Stimulated activated CD4-positive, alpha-beta T cell treated with anti-CD3 and anti-CD28 coated beads, Interleukin-4, amount 100 ng/mL, for 1 hour (primary cell): ENCODE measurements at places on chromosomes 5 and 9.

- DNase-seq, result no peak
Observed at GRCh38 chr9:113707953-113708695, 168.0 kb upstream of the ZNF618 start.

- DNase-seq, result no peak
Observed at GRCh38 chr9:92680166-92681119, 10.5 kb upstream of the IPPK start.

DNA sequence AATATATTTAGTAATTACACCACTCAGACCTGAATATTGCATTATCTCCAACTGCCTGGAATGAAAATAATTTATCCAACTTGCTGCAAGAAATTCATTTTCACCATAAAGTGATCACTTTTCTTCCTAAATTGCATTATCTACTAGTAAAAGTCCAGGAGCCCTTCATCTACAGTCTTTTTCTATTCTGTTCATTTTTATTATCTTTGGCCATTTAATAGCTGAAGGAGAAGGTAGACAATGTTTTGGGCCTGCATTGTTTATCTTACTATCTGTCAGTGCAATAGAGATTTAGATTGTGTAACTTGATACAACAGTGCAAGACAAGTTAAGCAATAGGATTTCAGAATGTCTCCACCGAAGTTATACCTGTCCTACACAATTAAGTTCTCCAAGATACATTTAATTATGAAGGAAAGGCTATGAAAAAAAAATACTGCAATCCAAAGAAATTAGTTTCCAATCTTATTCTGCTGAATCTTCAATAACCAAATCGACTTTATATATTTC, 1339.7 kb upstream of the CDH6 start:
- no peak for DNase-seq

- no peak for DNase-seq
Observed at GRCh38 chr9:18921366-18922075, 111.5 kb downstream of the SAXO1 start.

- DNase-seq, result no peak
Observed at GRCh38 chr5:64201996-64202395, 36.4 kb downstream of the RNF180 start.

GRCh38 chr5:99061711-99062110, 132.9 kb upstream of the CHD1 start:
- no peak for DNase-seq

- no peak for DNase-seq
Observed at GRCh38 chr5:146860213-146860893, 18.2 kb downstream of the PPP2R2B start.

GRCh38 chr5:82719368-82719767, 357.8 kb downstream of the TMEM167A start:
- DNase-seq, result no peak

DNA sequence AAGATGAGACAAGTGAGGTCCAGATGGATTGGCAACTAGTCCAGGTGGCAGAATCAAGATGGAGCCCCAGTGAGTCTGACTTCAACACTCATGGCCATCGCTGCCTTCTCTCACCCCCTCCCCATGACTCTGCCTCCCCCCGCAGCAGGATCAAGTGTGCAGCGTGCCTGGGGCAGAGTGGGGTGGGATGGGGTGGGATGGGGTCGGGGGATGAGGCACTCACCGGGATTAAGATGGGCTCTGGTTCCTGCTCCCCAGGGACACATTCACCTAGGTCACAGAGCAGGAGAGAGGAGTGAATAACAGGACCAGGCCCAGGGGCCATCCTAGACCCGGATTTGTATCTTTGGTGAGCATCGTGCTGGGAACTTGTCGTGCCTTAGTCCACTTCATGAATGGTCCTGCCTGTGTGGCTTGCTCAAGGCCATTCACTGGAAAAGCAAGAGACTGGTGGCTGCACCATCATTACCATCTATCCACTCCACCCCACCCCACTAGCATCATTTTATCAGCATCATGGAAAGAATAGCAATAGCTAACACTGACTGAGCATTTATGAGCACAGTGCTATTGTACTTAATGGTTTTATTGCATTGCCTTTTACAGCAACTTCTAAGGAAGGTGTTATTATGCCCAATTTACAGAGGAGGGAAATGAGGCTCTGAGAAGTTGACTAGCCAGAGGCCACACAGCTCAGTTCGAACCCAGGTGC, 8.5 kb downstream of the AMBP start:
- DNase-seq, result no peak

DNA sequence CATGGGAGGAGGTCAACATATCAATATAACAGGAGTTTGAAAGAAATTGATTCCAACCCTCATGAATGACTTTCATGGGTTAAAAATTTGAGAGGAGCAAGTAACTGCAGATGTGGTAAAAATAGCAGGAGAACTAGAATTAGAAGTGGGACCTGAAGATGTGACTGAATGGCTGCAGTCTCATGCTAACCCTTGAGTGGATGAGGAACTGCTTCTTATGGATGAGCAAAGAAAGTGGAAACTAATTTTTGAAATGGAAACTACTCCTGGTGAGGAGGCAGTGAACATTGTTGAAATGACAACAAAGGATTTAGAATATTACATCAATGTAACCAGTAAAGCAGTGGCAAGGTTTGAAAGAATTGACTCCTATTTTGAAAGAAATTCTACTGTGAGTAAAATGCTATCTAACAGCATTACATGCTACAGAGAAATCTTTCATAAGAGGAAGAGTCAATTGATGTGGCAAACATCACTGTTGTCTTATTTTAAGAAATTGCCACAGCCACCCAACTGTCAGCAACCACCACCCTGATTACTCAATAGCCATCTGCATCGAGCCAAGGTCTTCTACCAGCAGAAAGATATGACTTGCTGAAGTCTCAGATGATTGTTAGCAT, 1683.2 kb downstream of the MAT2B start:
- no peak for DNase-seq

- DNase-seq, result no peak
Observed at GRCh38 chr5:153490118-153491037, at the start of gene GRIA1. Gene GRIA1, plus strand, starts transcription at chr5:153490670.

DNA sequence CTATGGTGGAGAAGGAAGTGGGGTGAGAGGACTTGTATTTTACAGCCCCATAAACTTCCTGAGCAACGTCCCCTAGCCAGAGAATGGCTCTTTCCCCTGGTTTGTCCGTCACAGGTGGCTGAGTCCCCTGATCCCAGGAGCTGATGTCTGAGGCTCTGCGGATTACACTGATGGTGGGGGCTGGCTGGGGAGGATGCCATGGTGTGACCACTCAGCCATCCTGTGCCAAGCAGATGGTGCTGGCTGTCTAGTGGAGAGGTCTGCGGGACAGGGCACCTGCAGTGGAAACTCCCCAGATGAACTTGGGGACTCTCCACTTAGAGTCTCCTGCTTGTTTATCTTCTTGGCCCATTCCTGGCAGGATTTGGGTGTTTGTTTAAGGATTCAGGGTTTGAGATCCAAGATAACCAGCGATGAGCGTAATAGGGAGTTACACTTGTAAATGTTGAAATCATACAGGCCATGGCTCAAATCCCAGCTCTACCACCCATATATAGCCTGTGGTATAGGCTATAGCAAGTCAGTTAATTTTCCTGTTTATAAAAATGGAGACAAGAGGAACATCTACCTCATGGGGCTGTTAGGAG, 4.7 kb upstream of the PTGS1 start:
- DNase-seq, result no peak

DNA sequence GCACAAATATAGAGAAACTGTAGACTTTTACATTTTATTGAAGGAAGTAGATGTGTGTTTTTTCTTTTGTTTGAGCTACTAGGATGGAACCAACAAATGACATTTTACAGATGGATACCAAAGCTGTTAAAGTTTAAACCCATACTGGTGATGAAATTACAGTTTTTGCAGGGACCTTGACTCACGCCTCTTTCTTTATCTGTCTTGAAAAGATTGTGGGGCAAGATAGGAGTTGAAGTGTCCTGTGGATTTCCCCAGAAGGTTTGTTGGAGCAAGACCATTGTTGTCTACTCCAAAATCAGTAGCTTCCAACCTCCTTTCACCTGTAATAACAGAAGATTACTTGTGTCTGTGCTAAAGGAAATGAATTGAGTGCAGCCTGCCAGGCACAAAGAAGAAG, 4.1 kb upstream of the C5orf63 start:
- DNase-seq, result no peak

- DNase-seq, result no peak
Observed at GRCh38 chr5:175893466-175893865, 22.1 kb downstream of the CPLX2 start.

GRCh38 chr5:30040488-30041118, 1152.9 kb upstream of the CDH6 start:
- DNase-seq, result no peak

DNA sequence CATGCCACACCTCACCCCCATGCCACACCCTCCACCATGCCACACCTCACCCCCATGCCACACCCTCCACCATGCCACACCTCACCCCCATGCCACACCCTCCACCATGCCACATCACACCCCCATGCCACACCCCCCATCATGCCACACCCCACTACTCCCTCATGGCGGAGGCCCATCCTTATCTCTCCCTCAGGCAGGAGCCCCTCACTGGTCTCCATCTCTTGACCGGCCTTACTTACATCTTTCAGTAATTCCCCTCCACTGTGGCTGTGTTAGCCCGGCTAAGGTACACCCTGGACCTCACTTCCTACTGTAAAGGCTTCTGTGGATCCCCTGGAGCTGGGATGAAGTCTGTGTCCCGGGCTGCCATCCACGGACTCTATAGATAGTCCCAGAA, 102.0 kb downstream of the OLFM1 start:
- DNase-seq, result no peak

DNA sequence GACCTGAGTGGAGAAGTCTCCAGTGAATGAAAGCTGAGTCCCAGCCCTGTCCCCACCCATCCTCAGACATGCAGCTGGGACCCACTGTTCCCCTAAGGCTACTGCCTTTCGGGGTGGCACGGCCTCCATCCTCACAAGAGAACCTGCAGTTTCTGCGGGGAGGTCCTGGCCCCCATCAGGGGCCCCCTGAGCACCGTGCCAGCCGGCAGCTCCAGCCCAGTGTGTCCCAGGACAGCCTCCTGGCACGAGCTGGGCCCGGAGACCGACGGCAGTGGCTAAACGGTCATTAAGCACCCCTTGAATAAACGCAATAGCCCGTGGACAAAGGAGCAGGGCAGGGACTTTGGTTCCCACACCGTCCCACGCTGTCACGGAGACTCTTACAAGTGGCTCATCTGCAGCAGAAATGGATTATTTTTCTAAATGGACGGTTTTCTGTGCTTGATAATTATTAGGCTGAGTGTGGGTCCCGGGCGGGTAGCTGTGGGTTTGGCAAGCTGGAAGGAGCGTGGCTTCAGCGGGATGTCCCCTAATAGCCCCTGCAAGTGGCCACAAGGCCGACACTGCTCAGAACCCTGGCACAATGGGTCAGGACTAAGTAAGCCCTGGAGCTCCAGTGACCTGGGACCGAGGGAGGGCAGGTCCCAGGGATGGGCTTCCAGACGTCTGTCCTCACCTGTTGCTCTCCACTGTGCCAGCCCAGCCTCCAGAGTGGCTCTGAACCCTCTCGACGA, 17.4 kb downstream of the FAM78A start:
- no peak for DNase-seq

- DNase-seq, result no peak
Observed at GRCh38 chr9:19416143-19416542, 7.3 kb downstream of the ACER2 start.

DNA sequence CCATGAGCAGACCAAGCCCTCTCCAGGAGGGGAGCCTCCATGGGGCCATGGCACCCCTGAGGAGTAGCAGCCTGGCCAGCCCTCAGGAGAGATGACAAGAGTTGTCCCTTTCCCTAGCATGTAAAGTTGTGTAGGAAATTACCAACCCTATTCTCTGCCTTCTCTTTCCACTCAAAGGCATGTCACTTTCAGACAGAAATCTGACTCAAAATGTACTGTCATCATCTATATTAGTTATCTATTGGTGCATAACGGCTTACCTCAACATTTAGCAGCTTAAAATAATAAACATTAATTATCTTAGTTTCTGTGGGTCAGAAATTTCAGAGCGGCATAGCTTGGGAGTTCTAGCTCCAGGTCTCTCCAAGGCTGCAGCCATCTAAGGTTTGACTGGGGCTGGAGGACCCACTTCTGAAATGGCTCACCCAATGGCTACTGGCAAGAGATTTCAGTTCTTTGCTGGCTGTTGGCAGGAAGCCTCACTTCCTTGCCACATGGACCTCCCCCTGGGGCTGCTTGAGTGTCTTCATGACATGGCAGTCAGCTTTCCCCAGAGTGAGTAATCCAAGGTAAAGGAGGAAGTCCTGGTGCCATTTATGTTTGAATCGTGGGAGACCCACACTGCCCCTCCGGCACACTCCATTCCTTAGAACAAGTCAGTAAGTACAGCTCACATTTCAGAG, 632.3 kb downstream of the CCDC171 start:
- DNase-seq, result no peak

- DNase-seq, result no peak
Observed at GRCh38 chr9:134606951-134607731, 34.5 kb upstream of the COL5A1 start.

DNA sequence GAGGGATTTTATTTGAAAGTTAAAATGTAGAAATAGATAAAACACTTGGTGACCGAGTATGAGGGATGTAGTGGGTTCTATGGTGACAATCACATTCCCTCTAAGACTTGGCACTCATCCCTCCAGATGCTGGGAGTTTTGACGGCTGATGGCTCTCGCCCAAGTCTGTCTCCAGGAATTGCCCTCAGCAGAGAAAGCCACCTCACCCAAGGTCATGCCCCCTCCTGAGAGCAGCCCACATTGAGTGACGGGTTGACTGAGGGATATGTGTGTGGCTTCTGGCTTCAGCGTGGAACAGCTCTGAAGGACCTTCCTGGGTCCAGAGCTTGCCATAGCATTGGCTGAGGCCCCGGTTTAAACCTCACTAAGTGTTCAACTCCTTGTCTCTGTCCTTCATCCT, 19.4 kb downstream of the CAVIN4 start:
- no peak for DNase-seq

DNA sequence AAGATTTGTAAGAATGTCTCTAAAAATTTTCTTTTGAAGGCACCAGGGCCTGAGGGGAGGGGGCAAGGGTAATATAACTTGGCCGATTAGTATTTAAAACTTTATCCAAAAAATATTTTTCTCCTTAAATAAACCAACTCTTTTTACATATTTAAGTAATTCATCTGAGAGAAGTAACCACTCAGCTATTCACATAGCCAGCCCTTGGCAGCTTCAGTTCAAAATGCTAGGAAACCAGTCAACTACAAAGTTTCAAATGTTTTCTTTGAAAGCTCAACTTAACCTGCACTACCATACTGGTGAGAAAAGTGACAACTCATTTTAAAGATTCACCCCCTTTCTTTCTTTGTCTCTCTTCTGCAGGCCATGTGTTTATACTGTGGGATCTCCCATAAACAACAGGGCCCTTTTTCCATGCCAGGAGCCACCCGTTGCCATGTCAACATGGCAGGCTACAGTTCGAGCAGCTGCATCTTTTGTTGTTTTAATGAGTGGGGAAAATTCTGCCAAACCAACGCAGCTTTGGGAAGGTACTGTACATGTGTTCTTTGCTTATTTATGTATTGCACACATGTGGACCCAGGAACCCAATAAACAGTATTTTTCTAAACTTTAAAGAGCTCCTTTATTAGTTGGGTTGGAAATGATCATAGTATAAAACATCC, 46.3 kb downstream of the AOPEP start:
- DNase-seq, result no peak

- no peak for DNase-seq
Observed at GRCh38 chr5:2754581-2755075, 3.2 kb upstream of the IRX2 start.
